ENCODE measurements at places on chromosomes 3 and 15.

DNA sequence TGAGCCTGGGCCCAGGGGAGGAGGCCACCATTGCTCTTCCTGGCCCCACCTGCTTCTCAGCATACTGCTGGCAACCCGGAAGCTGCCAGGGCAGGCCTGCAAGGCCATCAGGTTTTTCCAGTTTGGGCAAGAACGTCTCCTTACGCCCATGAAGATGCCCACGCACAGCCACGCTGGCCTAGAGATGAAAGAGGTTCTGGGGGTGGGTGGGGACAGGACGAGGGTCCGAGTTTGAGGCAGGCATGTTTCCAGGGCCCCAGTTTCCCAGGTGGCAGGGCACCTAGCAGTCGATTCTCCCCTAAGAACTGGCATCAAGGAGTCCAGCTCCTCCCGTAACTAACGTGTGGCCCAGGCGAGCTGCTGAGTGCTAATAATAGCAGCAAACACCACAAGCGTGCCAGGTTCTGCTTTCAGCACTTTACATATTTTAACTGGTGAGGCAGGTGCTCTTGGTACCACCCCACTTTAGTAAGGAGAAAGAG, 45.8 kb downstream of the ZNF710 start:
- no peak for DNase-seq

DNA sequence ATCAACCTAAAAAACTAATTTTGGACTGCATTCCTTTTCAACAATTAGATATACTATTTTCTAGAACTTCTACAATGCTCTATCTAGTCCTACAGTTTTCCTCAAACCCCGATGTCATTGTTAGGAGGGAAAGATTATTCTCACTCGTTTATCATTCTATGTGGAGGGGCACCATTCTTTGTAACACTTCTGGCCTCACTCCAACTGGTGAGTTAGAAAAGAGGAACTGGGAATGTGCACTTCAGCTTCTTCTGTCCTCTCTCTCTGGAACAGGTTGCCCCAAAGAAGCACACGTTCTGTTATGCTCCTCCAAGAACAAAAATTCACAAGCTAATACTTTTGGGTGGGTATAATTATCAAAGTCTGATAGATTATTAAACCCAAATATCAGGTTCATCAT, 137.9 kb downstream of the UACA start:
- no peak for DNase-seq

DNA sequence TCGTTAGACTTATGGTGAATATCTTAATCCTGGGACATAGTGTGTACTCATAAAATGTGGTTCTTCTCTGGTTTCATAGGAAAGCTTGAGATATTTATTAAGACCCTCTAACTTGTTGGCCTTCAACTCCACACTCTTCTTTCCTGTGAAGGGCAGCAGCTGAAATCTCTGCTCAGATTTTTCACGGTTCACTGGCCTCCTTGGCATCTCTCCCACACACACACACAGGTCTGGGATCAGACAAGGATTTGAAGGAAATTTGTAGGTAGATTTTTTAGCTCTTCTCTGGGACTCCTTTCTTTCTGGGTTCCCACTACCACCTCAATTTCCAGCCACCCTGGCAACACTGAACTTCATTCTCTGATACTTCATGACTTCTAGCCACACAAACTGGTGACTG, 70.2 kb downstream of the MYRIP start:
- DNase-seq: no peak

- DNase-seq: no peak
Measured at GRCh38 chr3:9903238-9903624, 583 bp downstream of the IL17RE start.

- no peak for DNase-seq
Measured at GRCh38 chr3:127543441-127543840, 47.1 kb downstream of the TPRA1 start.

DNA sequence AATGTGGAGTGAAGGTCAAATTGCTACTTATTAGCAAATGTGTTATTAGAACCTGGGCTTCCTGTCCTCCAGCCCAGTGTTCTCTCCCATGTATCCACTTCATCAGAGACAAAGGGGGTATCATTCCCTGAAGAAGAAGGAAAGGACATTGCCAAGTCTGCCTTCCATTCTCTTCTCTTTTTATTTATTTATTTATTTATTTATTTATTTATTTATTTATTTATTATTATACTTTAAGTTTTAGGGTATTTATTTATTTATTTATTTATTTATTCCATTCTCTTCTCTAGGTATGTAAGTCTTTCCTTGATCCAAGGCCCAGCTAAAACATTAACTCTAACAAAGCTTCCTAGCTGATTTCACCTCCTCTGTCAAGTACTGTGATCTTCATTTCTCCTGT, 277.8 kb upstream of the DNAJC19 start:
- no peak for DNase-seq

DNA sequence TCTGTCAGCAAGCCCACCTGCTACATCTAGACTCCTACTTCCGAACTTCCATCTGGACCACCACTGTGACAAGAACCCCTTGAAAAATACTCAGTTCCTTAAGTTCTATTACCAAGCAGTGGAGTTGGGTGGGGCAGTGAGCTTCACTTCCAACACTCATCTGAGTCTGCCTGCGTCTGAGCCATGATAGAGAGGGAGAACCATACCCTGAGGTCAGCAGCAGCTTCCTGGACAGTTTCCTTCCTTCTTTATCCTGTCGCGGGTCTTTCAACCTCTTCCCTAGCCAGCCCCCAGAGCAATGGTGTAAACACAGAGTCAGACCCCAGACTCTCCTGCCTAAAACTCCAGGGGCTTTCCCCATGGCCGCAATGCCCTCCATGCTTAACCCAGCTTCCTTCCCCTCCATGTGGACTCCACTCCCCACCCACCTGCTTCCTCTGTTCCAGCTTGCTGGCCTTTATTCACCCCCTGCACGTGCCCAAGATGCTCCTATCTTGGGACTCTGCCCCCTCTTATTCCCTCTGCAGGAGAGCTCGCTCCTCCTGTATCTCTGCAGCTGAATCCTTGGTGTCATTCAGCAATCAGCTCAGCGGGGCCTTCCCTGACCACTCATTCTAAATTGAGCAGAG, 211.2 kb downstream of the SHQ1 start:
- no peak for DNase-seq

DNA sequence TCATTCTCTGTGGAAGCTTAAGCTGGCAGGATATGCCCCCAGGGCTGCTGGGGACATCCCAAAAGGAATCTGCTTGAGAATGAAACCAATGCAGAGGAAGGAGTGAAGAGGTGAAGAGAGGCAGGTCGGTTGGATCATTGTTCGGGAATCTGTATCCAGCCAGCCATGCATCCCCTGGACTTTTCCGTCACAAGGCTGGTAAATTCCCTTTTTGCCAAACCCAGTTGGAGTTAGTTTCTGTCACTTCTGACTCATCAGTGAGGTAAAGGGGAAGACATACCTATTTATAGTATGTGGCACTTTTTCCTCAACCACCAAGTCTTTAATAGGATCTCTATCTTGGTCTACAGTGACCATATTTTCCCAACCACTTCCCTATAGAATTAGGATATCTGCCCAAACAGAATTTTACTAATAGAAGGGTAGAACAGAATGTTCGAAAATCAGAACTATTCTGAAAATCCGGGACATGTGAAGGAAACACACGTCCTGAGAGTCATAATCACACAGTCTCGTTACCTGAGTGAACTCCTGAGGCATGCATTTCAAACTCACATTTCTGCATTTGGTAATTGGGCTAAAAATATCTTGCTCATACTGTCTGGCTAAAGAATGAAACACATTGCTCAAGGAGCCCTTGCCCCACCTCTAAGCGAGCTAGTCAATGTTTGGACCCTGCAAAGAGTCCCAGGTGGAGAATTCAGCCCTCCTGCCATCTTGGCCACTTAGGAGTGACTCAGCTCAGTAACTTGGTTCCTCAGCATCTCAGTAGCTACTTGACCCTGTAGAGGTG, 289.7 kb upstream of the ADAMTS9 start:
- no peak for DNase-seq

DNA sequence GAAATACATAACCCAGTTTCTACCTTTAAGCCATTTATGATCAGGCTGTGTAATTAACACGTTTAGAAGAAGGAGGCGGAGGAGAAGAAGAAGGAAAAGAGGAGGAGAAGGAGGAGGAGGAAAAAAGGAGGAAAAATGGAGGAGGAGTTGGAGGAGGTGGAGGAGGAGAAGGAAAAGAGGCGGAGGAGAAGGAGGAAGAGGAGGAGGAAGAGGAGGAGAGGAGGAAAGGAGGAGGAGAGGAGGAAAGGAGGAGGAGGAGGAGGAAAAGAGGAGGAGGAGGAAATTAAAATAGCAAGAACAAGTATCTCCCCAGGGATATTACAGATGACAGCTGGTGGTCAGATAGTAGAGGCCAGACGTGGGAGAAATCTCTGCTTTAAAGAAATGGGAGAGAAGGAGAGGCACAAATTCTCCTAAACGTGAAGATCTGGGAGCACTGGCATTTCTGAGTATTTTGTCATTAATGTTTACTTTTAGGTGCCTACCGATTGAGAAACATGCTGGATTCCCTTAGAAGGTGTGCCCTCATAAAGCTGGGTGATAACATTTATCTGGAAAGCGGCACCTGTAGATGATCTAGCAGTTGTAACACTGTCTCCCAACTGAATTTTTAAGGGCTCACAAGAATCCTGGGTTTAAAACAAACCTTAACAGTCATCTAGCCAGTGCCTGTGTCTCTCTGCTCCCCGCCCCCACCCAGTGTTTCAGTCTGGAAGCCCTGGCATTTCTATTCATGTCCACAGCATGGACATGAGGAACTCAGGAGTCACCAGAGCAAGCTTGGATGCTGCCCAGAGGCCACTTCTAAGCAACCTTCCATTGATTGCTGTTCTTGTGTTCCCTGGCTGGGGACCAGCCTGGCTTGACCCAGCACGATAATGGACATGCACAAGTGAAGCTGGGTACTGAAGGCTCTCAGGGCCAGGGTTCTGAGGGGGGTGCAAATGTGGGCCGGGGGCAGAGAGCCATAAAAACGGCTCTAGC, 75.2 kb downstream of the CHRNA7 start:
- DNase-seq: no peak

- no peak for DNase-seq
Measured at GRCh38 chr3:4888913-4889846, 90.1 kb upstream of the BHLHE40 start.

GRCh38 chr3:29759411-29760225, 478.7 kb downstream of the RBMS3 start:
- no peak for DNase-seq

All from AG09309 (cell line).